Cerebellar nuclear complex (tissue), 1 donor: ENCODE measurements at places on chromosomes 3 and 15.

DNA sequence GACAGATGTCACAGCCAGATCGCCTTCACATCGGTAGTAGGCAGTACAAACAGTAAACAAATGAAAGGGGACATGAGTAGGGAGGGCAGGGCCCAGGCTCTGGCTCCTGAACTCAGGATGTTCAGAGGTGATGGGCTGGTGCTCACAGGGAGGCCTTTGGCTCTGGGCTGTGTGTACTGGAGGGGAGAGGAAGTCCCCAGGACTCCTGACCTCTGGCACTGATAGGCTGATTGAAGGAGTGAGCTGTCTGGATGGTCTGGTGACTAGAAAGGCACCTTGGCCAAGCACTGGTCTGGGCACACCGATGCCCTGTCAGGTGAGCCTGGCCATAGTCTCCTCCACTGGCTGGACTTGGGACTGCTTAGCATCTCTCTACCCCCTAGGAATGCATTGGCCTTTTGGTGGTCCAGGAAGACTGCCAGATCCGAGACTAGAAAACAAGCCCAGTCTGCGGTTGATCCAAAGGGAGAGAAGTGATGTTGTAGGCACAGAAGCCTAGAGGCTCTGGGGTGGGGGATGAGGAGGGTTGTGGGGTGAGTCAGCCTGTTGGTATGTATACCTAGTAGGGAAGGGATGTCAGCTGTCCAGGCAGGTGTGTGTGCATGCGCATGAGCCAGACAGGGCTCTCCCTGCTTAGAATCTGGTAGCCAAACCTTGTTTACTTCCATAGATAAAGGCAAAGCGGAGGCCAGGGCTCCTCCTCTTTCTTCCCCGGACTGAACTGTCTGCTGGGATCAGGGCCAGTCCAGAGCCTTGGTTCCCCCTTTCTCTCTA, 1.9 kb downstream of the SPINT1 start:
- no peak for DNase-seq

- DNase-seq: no peak
Measured at GRCh38 chr3:194983620-194984019, 287.3 kb downstream of the XXYLT1 start.

- no peak for DNase-seq
Measured at GRCh38 chr3:166734734-166735133, 645.4 kb downstream of the ZBBX start.

DNA sequence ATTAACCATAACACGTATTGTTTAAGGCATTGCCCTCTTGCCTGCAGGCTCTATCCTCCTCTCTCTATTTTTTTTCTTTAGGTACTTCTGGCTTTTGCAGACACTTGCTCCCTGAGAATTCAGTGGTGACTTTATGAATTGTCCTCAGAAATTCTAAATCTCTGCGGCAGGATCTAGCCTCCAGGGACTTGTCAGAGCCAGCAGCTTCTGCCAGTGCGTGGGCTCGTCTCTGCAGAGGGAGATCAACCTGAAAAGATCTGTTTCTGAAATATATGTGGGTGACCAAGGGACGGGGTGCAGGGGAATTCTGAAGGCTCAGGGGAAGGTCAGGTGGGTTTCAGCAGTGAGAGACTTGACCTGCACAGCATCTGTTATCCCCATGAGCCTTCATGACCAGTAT, 326.1 kb upstream of the LRRFIP2 start:
- DNase-seq: no peak

GRCh38 chr15:77898811-77899730, 178.4 kb downstream of the TBC1D2B start:
- no peak for DNase-seq

- no peak for DNase-seq
Measured at GRCh38 chr3:131586277-131586676, 83.5 kb upstream of the MRPL3 start.

GRCh38 chr15:84081391-84082168, 154.0 kb upstream of the GOLGA6L4 start:
- DNase-seq: no peak

GRCh38 chr3:159032311-159032710, 230.5 kb downstream of the MFSD1 start:
- no peak for DNase-seq

DNA sequence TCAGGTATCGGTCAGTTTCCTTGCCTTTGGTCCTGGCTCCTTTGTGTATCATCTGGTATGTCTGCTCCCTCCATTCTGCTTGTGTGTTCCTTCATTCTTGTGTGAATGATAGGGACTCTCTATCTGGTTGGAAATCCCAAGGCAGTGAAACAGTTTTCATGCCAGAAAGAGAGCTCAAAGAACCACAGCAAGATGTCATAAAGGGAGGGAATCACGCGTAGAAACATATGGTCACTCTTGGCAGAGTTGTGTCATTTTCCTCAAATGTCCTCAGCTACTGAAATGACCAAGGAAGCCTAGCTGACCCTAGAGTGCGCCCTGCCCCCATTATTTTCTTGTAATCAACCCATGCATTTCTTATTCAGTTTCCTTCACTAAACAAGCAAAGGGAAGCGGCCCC, 48.0 kb downstream of the RASGRP1 start:
- DNase-seq: peak; percentile 45

GRCh38 chr3:43302116-43302880, 16.0 kb downstream of the SNRK start:
- DNase-seq: no peak

DNA sequence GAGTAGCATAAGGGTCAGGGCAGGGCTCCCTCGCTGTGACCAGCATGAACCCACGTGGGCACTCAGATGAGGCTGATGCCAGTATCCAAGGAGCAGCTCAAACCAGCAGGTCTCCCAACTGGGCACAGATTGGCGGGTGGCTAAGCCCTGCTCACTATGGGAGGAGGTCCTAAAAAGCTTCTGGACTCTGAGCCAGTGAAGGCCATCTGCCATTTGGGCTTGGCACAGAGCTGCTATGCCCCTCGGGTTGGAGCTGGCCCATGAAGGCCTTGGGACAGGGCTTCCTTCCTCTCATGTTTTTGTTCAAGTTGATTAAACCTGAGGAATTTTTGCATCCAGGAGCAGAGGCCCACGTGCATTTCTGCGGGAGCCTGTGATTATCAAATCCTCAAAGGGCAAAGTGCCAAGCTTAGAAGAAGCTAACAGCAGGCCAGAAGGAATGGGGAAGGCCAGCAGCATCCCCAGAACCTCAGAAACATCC, 4.3 kb upstream of the STRA6 start:
- peak; percentile 65 for DNase-seq

DNA sequence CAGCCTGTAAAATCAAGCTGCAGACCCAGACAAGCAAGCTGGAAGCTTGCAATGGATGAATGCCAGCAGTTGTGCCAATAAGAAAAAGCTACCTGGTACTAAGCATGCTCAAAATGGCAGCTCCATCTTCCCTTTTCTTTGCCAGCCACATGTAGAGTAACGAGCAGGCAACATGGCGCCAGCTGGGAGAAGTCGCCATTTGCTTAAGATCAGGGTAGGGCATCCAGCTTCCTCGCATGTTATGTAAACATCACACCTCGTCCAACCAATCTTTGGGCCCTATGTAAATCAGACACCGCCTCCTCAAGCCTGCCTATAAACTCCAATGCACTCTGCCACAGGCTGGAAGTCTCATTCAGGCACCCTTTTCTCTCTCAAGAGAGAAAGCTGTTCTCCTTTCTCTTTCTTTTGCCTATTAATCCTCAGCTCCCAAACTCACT, 973.9 kb downstream of the FHIT start:
- DNase-seq: no peak
